Dorsolateral prefrontal cortex (tissue), 122 donors: ENCODE measurements at places on chromosomes 7 and 10. TPM values are rescaled to one million over a fixed set of nuclear protein-coding genes. Genes with fewer than 3 reads are reported as not detected.

The TRPV5 gene
- 0.73 TPM for total RNA-seq

The KNDC1 gene
- 87.4 TPM for total RNA-seq

The ERVW-1 gene
- total RNA-seq = not detected

The PDE6C gene
- not detected for total RNA-seq

The TMEM213 gene
- total RNA-seq = not detected

The AKR1D1 gene
- total RNA-seq = not detected

The LDB3 gene
- 11.1 TPM for total RNA-seq

The CASP7 gene
- total RNA-seq = 8.1 TPM

The SLC26A3 gene
- total RNA-seq = not detected

The CAMK2B gene
- 312 TPM for total RNA-seq

The C7orf57 gene
- 0.61 TPM for total RNA-seq

The DENND2A gene
- 39.4 TPM for total RNA-seq

The TMEM60 gene
- 11.3 TPM for total RNA-seq

The OGDHL gene
- 95.2 TPM for total RNA-seq

The PTPN20 gene
- total RNA-seq = 7.0 TPM
